Naive B cell (primary cell): ENCODE measurements at places on chromosomes 4 and X.

GRCh38 chr4:52711272-52711671, 40.0 kb downstream of the ERVMER34-1 start:
- H3K36me3 ChIP-seq, result peaks cover 9% of the 10 kb centered on the region
- H3K27ac ChIP-seq, result peak overlapping the region; percentile 65
- peaks cover 61% of the 10 kb centered on the region for H3K4me1 ChIP-seq
- peak; percentile 6 for DNase-seq

GRCh38 chr4:175308236-175308635, 390.1 kb downstream of the ADAM29 start:
- H3K4me1 ChIP-seq, result no peaks in the 10 kb centered on the region
- no peak overlapping the region for H3K4me3 ChIP-seq
- H3K27ac ChIP-seq, result no peak overlapping the region
- no peaks in the 10 kb centered on the region for H3K36me3 ChIP-seq
- no peaks in the 10 kb centered on the region for H3K27me3 ChIP-seq

- no peaks in the 10 kb centered on the region for H3K36me3 ChIP-seq
- H3K27ac ChIP-seq, result no peak overlapping the region
- H3K4me1 ChIP-seq, result no peaks in the 10 kb centered on the region
- H3K27me3 ChIP-seq, result peaks cover 4% of the 10 kb centered on the region
- H3K4me3 ChIP-seq, result no peak overlapping the region
These were observed 103.0 kb downstream of the SORCS2 start for GRCh38 chr4:7295197-7295910.

- H3K36me3 ChIP-seq, result no peaks in the 10 kb centered on the region
- no peak overlapping the region for H3K4me3 ChIP-seq
- no peaks in the 10 kb centered on the region for H3K27me3 ChIP-seq
- peaks cover 35% of the 10 kb centered on the region for H3K4me1 ChIP-seq
These were observed 94.3 kb downstream of the DDIT4L start for GRCh38 chr4:100095729-100096595.

DNA sequence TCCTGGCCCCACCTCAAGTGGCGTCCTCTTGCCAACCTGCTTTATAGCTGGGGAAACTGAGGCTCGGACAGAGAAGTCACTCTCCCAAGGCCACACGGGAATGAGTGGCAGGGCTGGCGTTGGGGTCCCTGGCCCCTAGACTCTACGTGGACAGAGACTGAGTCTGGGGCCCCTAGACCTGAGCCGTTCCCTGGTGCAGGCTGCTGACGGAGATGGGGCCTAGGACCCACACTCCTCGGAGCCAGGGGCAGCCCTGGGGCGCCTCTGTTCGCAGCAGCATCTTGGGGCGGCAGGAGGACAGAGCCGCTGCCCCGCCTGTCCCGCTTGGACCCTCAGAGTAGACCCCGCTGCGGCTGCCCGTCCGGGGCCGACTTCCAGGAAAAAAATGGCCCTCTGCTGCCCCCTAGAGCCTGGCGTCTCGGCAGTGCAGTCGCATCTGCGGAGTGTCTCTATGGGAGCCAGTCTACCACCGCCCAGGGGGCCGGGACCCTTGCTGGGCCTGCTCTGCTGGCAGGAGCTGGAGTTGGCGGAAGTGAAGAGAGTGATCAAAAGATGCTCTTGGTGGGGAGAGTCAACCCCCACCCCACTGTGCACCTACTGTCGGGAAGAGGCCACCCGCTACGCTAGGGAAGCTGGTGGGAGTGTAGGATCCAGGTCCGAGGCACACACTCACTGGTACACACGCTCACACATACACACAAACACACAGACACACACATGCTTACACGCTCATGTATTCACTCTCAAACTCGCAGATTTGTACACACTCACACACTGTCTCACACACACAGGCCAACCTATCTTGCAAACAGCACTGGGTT, 220.1 kb downstream of the AFAP1 start:
- no peak overlapping the region for H3K4me3 ChIP-seq
- no peak for DNase-seq
- no peaks in the 10 kb centered on the region for H3K36me3 ChIP-seq
- H3K4me1 ChIP-seq, result no peaks in the 10 kb centered on the region
- H3K27ac ChIP-seq, result no peak overlapping the region
- peaks cover 39% of the 10 kb centered on the region for H3K27me3 ChIP-seq

DNA sequence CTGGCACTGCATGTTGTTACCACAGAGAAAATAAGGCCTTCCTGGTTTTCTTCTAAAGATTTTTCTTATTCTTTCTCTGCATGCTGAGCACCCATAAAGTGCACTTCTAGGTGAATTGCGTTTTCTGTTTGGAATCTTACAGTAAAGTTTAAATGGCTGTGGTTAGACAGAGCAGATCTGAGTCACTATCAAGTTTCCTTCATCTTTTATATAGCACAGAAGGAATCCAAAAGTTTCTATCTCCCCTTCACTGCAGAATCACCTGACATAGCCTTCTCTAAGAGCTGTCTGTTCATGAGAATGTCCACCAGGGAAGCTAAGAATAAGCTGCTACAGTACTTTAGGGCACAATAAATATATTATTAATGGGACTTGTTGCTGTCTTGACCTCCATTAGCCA, 455.5 kb upstream of the FAM241A start:
- no peaks in the 10 kb centered on the region for H3K4me1 ChIP-seq
- H3K36me3 ChIP-seq, result no peaks in the 10 kb centered on the region
- DNase-seq, result no peak
- no peak overlapping the region for H3K4me3 ChIP-seq
- peaks cover 8% of the 10 kb centered on the region for H3K27me3 ChIP-seq

GRCh38 chr4:169311643-169312365, 41.0 kb upstream of the SH3RF1 start:
- no peak overlapping the region for H3K27ac ChIP-seq
- peaks cover 3% of the 10 kb centered on the region for H3K27me3 ChIP-seq
- H3K4me3 ChIP-seq, result no peak overlapping the region
- H3K36me3 ChIP-seq, result no peaks in the 10 kb centered on the region
- no peaks in the 10 kb centered on the region for H3K4me1 ChIP-seq
- peak; percentile 22 for DNase-seq

DNA sequence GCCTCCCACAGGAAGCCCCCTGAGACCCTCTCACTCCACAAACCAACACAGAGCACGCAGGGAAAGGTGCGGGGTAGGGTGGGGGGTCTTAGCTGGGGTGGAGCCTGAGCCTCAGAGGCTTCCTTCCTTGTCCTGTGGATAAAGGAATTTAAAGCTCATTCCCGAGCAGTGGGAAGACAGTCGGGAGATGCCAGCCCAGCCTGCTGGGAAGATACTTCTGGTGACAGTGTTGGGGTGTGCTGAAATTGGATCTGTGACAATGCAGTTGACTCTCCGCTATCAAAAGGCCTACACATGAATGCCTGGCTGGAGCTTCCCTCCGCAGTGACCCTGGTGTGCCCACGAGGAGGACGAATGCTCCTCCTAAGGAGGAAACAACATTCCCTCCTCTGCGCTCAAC, 45.5 kb downstream of the JAKMIP1 start:
- no peaks in the 10 kb centered on the region for H3K4me1 ChIP-seq
- no peak overlapping the region for H3K4me3 ChIP-seq

DNA sequence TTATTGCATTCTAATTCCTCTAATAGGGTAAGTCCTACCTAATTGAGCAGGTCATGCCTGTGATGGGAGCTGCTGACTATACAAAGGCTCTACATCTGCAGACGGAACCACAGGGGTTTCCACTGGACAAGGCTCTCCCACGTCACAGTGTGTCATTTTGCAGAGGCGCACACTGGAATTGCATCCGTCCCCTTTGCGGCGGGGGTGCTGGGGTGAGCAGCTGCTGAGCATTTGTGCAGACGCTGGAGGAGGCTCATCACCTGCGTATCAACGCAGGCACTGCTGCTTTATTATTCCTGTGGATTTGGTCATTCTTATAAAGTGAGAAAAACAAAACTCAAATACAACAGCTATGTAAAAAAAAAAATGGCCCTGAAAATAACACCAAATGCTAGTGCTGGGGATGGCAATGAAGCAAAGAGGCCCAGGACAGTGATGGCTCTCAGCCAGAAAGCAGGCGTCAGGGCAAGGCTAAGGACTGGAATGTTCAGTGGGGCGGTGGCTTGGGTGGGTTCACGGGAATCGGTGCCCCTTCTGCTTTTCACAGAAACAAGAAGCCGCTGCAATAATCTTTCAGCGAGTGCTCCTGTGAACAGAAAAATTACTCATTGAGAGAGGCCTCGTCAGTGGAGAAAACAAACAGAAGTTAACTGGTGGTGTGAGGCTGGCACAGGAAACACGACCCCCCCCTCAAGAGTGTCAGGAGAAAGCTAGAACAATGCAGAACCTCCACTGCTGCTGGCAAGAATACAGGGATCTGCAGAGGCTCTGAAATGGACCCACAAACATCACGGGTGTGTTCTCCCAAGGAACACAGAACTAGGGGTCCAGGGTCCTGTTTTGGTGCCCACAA, 67.8 kb downstream of the GATB start:
- H3K4me3 ChIP-seq, result no peak overlapping the region
- peaks cover 29% of the 10 kb centered on the region for H3K36me3 ChIP-seq
- no peak overlapping the region for H3K27ac ChIP-seq
- no peaks in the 10 kb centered on the region for H3K27me3 ChIP-seq

GRCh38 chr4:173538148-173538908, 8.3 kb upstream of the HAND2 start:
- DNase-seq, result no peak
- H3K4me3 ChIP-seq, result peak overlapping the region; percentile 82
- H3K27ac ChIP-seq, result peak overlapping the region; percentile 60
- H3K36me3 ChIP-seq, result peaks cover 30% of the 10 kb centered on the region
- peaks cover 9% of the 10 kb centered on the region for H3K4me1 ChIP-seq
- peaks cover 73% of the 10 kb centered on the region for H3K27me3 ChIP-seq

DNA sequence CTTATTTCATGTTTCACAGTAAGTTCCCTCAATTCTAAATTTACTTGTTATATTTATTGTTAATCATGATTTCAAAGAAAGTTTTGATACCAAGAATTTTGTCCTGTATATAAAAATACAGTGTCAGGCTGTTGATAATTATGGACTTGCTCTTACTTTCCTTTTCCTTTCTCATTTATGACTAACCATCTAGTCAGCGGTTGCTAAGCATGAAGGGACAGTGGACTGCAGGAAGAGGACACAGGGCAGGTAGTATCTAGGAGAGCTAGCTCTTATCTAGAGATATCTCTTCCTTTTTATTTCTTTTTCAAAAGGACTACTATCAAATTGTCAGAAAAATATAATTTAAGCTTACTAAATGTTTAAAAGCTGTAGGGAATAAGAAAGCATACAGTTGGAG, 1.6 kb downstream of the OPRPN start:
- no peaks in the 10 kb centered on the region for H3K4me1 ChIP-seq
- H3K27me3 ChIP-seq, result no peaks in the 10 kb centered on the region
- H3K27ac ChIP-seq, result no peak overlapping the region
- H3K36me3 ChIP-seq, result no peaks in the 10 kb centered on the region
- H3K4me3 ChIP-seq, result no peak overlapping the region

GRCh38 chrX:38987198-38987651, 186.0 kb downstream of the MID1IP1 start:
- no peaks in the 10 kb centered on the region for H3K4me1 ChIP-seq
- H3K27ac ChIP-seq, result no peak overlapping the region
- H3K4me3 ChIP-seq, result no peak overlapping the region
- no peaks in the 10 kb centered on the region for H3K36me3 ChIP-seq
- no peaks in the 10 kb centered on the region for H3K27me3 ChIP-seq
- DNase-seq, result no peak

GRCh38 chr4:104915864-104916263, 230.8 kb upstream of the TET2 start:
- DNase-seq, result no peak
- H3K27ac ChIP-seq, result no peak overlapping the region
- H3K4me1 ChIP-seq, result no peaks in the 10 kb centered on the region
- no peaks in the 10 kb centered on the region for H3K36me3 ChIP-seq
- H3K27me3 ChIP-seq, result no peaks in the 10 kb centered on the region
- H3K4me3 ChIP-seq, result no peak overlapping the region

- peaks cover 68% of the 10 kb centered on the region for H3K27me3 ChIP-seq
- H3K27ac ChIP-seq, result no peak within 1 kb of the TSS
- no peak within 1 kb of the TSS for H3K4me3 ChIP-seq
These were observed at the start of gene PCDH7 for GRCh38 chr4:30720021-30720660. TSS of gene PCDH7 (plus strand) at chr4:30720369. CDS start at chr4:30721423, 1,054 bp downstream.

- no peak overlapping the region for H3K4me3 ChIP-seq
- H3K27me3 ChIP-seq, result no peaks in the 10 kb centered on the region
- no peak for DNase-seq
- no peak overlapping the region for H3K27ac ChIP-seq
- no peaks in the 10 kb centered on the region for H3K36me3 ChIP-seq
These were observed 18.1 kb upstream of the CXCL2 start for GRCh38 chr4:74117024-74117534.

- no peaks in the 10 kb centered on the region for H3K4me1 ChIP-seq
- H3K4me3 ChIP-seq, result no peak overlapping the region
- H3K36me3 ChIP-seq, result no peaks in the 10 kb centered on the region
- no peak for DNase-seq
- H3K27me3 ChIP-seq, result peaks cover 24% of the 10 kb centered on the region
These were observed 1.5 kb upstream of the EDNRA start for GRCh38 chr4:147479376-147479775.

DNA sequence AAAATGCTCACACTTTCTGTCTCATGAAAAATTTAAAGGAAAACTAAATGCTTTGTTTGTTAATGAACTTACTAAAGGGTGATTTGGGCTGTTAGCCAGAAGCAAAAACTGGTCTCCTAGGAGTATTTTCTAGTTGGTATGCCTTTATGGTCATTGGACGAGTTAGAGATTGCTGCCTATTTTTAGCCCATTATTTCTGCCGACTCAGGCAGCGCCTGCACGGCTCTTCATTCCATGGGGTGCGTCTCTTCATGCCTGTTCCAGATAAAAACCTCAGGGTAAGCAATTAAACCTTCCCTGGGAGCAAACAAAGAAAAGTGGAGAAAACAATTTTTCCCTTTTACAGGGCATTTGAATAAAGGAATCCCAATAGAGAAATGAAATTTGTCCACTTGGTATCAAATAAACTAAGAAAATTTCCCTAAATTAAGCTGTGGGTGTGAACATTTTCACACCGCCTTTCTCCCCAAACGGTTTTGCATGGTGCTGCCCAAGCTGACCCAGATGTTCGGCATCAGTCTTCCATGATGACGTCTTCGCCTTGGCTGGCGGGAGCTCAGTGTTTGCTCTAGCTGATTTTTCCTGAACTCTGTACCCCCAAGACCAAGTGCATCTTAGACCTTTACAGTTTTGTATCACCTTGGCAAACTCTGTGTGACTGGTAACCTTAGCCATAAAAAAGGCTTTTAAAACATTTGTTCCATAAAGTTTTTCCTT, 61.7 kb upstream of the ADGRG2 start:
- no peaks in the 10 kb centered on the region for H3K36me3 ChIP-seq
- no peak overlapping the region for H3K27ac ChIP-seq
- H3K4me1 ChIP-seq, result no peaks in the 10 kb centered on the region
- no peak overlapping the region for H3K4me3 ChIP-seq
- peaks cover 5% of the 10 kb centered on the region for H3K27me3 ChIP-seq

DNA sequence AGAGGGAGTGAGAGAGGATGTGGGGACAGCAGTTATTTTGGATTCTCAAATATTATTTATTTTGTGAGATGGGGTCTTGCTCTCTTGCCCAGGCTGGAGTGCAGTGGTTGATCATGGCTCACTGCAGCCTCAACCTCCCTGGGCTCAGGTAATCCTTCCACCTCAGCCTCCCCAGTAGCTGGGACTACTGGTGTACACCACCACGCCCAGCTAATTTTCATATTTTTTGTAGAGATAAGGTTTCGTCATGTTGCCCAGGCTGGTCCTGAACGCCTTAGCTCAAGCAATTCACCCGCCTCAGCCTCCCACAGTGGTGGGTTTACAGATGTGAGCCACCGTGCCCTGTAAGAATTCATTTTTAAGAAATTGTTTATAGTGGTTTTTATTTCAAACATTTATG, 61.2 kb downstream of the FHDC1 start:
- H3K36me3 ChIP-seq, result no peaks in the 10 kb centered on the region
- peaks cover 3% of the 10 kb centered on the region for H3K4me1 ChIP-seq
- no peak overlapping the region for H3K4me3 ChIP-seq
- H3K27me3 ChIP-seq, result peaks cover 17% of the 10 kb centered on the region
